Activated effector memory CD4-positive, alpha-beta T cell treated with Interleukin-2 at 50 U/mL for 16 hours (primary cell): ENCODE measurements at places on chromosomes 5 and 9.

DNA sequence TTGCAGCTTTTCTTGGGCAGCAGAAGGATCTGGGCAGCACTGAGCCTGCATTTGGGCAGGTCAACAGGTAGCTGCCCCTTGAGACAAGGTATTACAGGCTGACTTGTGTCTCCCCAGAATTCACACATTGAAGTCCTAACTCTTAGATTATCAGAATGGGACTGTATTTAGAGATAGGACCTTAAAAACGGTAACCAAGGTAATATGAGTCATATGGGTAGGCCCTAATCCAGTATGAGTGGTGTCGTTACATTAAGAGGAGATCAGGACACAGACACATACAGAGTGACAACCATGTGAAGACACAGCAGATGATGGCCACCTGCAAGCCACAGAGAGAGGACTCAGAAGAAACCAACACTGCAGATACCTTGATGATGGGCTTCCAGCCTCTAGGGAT lies 3.2 kb downstream of the C1QTNF2 start:
- DNase-seq, result no peak

DNA sequence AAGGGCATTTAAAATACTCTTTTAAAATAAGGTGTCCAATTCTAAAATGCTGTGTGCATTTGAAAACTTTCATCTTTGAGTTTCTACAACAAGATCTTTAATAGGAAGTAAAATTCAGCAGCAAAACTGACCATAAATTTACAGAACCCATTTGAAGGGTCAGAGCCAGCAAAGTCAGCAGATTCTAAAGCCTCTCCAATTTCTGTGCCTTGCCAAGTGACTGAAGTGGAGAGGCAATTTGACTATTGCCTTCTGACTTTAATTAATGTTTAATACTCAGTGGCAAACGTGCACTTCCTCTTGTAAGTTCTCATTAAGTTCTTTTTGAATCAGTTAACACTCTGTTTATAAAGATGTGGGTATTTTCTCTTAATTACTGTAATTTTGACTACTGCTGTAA lies 155.2 kb downstream of the BAAT start:
- DNase-seq, result no peak

- no peak for DNase-seq
Measured at GRCh38 chr5:141677415-141677814, 4.6 kb downstream of the ARAP3 start.

DNA sequence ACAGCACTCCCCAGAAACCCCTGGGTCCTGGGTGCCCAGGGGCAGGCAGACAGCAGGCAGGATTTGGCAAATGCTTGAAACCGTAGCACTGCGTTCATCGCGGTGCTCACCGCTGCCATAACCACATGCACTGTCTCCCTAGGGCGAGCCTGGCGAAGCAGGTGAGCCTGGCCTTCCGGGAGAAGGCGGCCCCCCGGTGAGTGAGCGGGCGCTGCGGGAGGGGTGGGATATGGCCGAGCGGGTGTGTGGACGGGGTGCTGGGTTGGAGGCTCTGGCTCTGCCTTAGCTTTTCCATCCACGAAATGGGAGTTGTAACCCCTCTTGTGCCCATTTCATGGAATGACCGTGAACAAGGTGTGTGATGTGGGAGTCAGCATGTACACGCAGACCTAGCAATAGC lies 66.8 kb upstream of the FCN2 start:
- no peak for DNase-seq

GRCh38 chr5:180154821-180155364 lies 54.1 kb downstream of the RASGEF1C start:
- DNase-seq, result no peak

DNA sequence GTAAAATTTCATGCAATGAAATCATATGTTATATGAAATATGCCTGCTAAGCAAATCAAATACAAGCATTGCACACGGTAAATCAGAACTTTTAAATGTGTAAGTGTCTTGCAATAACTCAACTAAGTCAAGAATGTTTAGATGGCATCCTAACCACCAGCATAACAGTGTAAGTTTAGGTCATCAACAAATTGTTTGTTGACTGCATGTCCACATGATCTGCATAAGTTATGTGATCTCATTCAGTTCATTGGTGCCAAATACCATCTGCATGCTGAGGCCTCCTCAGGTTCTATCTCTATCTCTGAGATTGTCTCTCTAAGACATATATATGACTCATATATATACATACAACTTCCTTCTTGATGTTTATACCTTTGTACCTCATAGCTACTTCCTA lies 159.6 kb upstream of the STK32A start:
- no peak for DNase-seq

- no peak for DNase-seq
Measured at GRCh38 chr5:122237906-122238305, 74.1 kb upstream of the SNCAIP start.

GRCh38 chr9:93136011-93136440 lies 2.0 kb upstream of the NINJ1 start:
- DNase-seq, result no peak

DNA sequence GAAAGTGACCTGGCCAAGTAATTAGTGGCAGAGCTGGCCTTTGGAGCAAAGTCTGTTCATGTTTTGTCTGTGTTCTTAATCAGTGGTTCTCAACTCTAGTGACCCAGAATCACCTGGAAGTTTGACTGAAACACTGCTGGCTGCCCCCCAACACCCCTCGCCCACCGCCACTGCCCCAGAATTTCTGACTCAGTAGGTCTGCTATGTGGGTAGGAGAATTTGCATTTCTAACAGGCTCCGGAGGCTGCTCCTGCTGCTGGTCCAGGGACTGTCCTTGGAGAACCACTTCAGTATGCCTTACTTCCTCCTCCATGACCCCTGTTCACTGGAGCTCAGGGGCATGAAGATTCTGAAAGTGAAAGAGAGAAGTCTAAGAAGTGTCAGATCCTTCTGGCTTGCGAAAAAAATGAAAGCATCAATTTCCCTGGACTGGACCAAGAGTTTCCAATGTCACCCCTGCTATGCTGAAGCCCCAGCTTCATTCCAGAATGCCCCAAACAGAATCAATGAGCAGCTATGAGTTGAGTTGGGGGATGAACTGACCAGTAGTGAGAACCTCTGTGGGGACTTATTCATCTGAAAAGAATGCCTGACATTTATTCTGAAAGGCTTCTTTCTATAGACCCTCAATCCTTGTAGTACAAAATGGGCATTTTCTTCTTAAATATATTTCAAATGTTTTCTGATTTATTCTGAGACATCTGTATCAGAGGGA lies 20.8 kb upstream of the COL15A1 start:
- DNase-seq, result no peak

- no peak for DNase-seq
Measured at GRCh38 chr9:82489201-82489821, 500.7 kb downstream of the SPATA31D1 start.

DNA sequence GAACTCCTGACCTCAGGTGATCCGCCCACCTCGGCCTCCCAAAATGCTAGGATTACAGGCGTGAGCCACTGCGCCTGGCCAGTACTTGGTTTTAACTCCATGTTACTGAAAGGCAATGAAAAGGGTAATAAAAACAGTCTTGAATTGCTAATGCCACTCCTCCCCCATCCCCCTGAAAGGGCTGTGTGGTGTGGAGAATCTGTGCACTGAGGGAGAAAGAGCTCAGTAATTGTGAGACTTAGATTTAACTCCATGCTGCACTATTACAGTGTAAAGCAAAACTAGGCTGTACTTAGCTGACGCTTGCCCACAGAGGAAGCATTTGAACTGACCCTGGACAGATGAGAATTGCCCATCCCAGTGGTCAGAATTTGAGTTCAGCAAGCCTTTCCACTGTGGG lies 1662.4 kb upstream of the ACO1 start:
- DNase-seq, result no peak

DNA sequence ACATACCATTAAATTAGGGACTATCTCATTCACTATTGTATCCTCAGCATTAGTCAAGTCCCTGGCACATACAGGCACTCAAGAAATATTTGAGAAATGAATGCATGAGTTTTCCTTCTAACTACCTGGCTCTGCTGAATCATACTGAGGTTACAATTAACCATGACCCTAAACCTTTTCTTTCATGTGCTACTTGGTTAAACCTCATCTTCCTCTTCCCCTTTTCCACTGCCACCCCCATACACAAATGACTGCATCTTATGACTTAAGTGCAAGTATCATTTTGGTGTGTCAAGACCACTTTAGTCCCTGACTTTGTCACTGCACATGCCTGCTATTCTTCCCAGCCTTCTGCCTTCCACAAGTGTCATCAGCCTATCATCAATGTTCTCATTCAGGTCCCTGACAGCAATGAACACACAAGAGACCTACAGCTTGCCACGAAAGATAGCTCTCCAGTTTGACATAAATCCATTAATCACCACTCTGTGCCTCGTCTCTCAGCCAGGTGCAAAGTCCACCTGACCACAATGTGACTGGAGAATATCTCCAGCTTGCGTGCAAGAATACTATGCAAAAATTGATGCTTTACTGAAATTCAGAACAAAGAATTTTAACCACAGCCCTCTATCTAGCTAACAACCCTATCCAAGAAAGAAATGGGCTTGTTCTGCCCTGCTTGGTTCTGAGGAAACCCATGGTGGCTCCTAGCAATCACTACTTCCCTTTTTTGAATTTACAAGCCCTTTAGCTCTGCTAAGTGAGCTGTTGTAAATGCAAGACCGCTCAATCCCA lies 74.5 kb downstream of the MAPKAP1 start:
- no peak for DNase-seq

- no peak for DNase-seq
Measured at GRCh38 chr9:23682891-23683431, 143.1 kb downstream of the ELAVL2 start.

DNA sequence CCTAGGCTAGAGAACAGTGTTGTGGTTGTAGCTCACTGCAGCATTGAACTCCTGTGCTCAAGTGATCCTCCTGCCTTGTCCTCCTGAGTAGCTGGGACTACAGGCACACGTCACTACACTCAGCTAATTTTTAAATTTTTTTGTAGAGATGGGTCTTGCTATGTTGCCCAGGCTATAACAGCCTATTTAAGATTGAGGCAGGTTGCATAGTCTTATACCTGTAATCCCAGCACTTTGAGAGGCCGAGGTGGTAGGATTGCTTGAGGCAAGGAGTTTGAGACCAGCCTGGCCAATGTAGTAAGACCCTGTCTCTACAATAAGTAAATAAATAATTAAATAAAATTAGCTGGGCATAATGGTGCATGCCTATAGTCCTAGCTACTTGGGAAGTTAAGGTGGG lies 79.9 kb downstream of the VPS13A start:
- no peak for DNase-seq

- no peak for DNase-seq
Measured at GRCh38 chr5:65382582-65382981, 99.1 kb downstream of the ADAMTS6 start.

DNA sequence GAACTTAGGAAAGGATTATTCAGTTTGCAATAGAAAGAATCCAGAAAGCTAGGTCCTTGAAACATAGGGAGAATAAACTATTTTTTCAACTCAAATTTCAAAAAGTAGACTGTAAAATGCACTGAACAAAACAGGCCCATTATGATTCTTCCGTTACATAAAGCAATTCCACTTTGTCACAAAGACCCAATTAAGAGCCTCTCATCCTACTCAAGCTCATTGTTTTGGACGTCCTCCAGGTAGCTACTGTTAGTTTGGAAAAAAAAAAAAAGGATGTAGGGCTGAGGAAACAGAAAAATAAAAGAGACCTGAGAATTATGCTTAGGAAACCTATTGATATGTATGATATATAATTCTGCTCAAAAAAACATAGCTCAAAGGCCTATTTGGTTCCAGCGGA lies 74.0 kb downstream of the DIRAS2 start:
- DNase-seq, result no peak

DNA sequence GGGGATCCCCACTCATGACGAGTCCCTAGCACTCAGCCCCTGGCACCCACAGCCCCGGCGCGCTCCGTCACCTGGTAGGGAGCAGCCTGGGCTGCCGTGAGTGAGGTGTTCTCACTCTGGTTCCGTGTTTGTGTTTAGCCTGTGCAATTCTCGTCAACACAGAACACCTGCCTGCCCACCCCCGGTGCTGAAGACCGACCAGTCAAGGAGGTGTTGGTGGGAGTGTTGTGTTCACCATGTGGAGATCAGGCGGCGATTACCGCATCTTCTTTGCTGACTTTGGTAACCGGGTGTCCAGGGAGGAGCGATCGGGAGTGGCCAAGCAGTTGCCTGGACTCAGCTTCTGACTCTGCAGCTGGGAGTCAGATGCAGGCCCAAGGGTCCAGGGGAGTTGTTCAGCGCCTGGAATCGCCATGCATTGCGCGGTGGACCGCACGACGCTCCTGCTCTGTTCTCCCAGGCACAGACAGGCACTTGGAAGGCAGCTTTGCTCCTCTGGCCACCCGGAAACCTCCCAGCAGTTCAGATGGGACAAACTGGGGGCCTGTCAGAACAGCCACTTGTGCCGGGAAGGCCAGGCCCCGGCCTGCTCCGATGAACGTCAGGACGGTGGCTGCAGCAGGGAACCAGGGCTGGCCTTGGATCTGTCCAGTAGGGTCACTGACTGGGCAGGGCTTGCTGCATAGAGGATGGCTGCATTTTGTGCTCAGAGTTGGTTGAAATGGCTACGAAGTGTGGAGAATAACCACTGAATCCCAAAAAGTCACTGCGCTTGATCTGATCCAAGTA lies 28.2 kb downstream of the EXOC3 start:
- no peak for DNase-seq

DNA sequence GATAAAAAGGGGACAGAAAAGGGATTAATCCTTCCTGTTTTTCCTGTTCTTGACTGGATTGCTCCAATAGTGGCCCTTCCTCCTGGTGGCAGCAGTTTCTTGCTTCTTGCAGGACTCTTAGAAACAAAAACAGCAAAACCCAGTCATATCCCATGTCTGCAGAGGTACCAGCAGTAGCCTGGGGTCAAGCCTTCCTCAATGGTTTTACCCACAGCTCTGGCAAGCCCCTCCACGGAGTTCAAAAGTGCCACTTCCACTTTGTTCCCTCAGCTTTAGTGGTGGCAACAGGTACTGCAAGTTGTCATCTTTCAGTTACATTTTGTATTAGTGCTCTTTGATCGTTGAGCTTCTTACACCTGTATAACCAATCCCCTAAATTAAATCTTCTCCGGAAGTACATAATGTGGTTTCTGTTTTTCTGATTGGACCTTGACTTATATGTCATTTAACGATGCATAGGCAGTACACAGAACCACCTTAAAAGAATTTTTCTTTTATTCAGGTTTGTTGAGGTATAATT lies 8.7 kb upstream of the RANBP6 start:
- no peak for DNase-seq

DNA sequence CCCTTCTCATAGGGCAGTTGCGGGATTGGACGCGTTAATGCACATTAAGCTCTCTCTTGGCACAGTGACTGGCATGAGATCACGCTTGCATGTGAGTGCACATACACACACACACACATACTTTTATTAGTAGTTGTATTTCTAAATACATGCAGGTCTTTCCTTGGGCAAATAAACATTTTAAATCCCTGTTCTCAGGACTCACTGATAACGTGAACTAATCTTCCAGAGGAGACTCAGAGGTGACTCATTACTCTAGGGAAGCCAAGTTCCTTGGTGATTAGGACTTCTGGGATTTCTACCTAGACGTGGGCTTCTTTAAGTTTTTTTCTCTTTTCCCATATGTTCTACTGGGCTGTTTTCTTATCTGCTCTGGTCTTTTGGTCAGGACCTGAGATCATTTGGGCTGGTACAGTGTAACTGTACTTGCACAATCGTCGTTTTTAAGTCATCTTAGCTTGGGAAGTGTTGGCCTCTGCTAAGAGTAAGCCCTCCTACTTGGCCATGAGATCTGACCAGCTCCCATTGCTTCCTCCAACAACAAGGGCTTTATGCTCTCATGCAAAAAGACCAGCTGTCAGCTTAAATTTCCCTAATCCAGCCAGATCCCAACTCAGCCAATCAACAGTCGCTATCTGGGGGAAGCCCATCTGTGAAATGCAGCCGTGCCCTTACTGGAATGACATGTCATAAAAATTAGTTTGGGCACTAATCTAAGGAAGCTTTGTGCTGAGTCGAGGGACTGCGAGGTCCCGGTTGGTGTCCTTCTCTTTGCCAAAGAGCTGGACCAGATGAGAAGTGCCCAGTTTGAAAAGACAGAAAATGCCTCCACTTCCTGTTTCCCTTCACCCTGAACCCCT lies 176.4 kb upstream of the ANKRD55 start:
- DNase-seq, result no peak
